ENCODE measurements at places on chromosomes 1 and 21. TPM values are rescaled to one million over a fixed set of nuclear protein-coding genes. Genes with fewer than 3 reads are reported as not detected.

The HSD3B1 gene
- not detected for total RNA-seq

The TMPRSS3 gene
- total RNA-seq, result not detected

The C1QTNF12 gene
- total RNA-seq, result 0.85 TPM

The FCRL2 gene
- not detected for total RNA-seq

The ZNF683 gene
- total RNA-seq, result not detected

The BLZF1 gene
- 49.9 TPM for total RNA-seq

The RAP1GAP gene
- 0.56 TPM for total RNA-seq

The KIF14 gene
- total RNA-seq, result 2.0 TPM

The SV2A gene
- 8.7 TPM for total RNA-seq

The MAP10 gene
- 0.96 TPM for total RNA-seq

The IGSF9 gene
- not detected for total RNA-seq

The DMBX1 gene
- not detected for total RNA-seq

The NPHS2 gene
- total RNA-seq, result not detected

The CNR2 gene
- not detected for total RNA-seq

The TNNT2 gene
- total RNA-seq, result not detected

The VANGL2 gene
- total RNA-seq, result 0.28 TPM

The CLCNKA gene
- not detected for total RNA-seq

The ATP5PO gene
- total RNA-seq, result 209 TPM

The FCER1G gene
- total RNA-seq, result 0.38 TPM

The RXRG gene
- total RNA-seq, result not detected

The MXRA8 gene
- total RNA-seq, result 141 TPM

The FCRL5 gene
- total RNA-seq, result not detected

The CYP4Z1 gene
- total RNA-seq, result not detected
